ENCODE measurements at places on chromosomes 5 and 9.

- DNase-seq: no peak
Measured at GRCh38 chr5:160959804-160960203, 107.8 kb upstream of the ATP10B start.

DNA sequence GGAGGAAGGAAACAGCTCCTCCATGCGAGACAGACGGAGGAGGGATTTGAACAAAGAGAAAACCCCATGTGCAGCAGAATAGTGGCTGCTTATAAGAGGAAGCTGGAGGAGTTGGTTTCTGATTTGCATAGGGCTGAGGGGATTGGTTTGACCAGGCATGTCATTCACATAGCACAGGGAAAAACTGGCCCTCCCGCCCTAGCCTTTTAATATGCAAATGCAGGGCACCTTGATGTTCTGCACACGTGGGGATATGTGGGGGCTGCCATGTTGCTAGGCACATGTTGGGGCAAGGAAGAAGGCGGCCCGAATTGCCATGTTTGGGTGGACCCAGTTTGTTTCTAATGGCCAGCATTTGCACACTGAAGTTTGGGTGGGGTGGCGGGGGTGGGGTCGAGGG is 42.2 kb downstream of the OSMR start:
- no peak for DNase-seq

- DNase-seq: peak; percentile 77
Measured at GRCh38 chr9:13787234-13787833, 507.8 kb upstream of the MPDZ start.

DNA sequence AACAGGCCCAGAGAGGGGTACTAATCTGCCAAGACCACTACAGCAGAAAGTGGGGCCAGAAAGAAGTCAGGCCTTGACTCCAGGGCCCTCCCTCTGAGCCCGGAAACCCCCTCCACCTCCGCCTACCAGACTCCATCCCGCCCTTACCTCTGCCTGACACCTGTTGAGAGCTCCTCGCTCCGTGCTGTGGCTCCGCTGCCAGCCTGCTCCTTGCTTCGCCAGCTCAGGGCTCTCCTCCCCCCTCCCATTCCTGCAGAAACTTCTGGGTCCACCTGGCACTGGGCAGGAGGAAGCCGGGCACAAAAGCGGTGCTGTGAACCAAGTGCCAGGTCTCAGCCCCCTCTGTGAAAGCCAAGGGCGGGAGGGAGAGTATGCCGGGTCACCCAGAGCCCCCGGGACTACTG is 6.4 kb upstream of the ST6GALNAC6 start:
- DNase-seq: peak; percentile 19

- DNase-seq: no peak
Measured at GRCh38 chr5:10700516-10700915, 60.5 kb downstream of the DAP start.

DNA sequence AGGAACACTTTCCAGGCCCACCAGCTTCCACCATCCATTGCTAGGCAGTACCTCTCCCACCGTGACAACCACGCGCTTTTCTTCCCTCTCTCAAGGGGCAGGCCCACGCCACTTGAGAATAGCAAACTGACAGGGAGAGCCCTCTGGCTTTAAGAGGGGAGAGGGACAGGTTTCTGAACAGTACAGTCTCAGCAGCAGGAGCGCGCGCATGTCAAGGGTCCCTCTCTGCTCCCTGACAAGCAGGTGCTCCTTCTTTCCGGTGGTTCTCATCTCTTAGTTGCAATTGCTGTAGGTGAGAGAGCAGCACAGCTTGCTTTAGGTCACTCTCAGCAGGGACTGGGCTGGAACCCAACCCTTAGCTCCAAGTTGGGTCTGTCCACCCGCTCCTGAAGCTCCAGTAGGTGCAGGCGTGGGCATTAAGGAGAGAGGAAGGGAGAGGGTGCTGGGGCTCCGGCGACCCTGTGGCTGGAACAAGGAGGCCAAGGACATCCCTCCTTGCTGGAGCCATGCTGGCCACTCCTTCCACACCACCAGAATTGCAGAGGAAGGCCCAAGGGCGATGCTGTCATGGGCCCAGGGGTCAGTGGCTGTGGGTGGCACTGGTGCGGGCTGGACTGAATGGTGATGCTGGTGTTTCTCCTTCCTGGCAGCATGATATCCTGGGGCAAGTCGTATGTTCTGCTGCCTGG is 9.0 kb upstream of the PHF2 start:
- DNase-seq: no peak

DNA sequence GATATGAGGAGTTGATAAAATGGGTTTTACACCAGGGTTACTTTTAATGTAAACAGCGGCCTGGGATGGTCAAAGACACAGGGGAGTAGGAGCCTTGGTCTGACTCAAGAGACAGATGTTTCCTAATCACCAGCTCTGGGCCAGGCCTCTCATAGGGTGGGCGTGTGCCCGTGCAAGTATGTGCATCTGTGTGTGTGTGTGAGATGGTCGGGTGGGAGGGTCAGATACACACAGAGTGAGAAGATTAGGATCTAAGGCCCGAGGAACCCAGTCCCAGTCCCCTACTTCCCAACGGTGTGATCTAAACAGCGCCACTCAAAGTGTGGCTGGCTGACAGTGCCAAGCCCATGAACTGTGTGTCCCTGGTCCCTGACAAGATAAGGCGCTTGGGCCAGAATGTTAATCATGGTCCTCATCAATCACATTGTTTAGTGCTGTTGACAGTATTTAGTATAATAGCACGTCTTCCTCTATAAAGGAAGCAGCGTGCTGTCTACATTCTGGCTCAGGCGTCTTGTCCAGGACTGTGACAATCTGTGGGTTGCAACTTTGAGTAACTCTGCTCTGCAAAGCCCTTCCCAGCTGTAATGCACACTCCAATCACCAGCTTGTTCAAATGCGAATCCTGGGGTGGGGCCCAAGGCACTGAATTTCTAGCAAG is 173.7 kb downstream of the DAB2IP start:
- no peak for DNase-seq

DNA sequence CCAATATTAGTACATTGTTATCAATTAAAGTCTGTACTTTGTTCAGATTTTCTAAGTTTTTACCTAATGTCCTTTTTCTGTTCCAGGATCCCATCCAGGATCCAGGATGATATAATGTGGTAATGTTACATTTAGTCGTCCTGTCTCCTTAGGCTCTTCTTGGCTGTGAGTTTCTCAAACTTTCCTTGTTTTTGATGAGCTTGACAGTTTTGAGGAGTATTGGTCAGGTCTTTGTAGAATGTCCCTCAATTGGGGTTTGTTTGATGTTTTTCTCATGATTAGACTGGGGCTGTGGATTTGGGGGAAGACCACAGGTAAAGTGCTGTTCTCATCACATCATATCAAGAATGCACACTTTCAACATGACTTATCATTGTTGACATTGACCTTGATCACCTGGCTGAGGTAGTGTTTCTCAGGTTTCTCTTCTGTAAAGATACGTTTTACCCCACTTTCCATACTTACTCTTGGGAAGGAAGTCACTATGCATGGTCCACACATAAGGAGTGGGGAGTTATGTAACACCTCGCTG is 9.6 kb downstream of the NDFIP1 start:
- no peak for DNase-seq

DNA sequence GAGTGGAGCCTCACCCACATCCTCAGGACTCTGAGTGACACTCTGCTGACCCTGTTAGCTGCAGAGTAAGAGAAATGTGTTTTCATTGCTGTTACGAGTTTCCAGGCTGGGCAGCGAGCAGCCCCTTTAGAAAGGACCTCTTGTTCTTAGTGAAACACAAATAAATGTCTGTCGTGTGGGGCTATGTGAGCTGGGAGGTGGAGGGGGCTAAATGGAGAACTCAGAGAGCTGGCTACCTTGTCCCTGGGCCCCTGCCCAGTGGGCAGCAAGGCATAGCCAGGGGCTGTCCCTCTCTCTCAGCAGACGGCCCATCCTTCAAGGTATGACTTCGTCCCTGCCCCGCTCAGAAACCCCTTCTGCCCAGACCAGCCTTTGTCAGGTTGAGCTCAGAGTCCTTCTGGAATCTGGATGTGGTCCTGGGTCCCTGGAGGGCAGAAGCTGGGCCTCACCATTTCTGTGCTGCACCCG is 10.2 kb downstream of the DCANP1 start:
- DNase-seq: peak; percentile 37

DNA sequence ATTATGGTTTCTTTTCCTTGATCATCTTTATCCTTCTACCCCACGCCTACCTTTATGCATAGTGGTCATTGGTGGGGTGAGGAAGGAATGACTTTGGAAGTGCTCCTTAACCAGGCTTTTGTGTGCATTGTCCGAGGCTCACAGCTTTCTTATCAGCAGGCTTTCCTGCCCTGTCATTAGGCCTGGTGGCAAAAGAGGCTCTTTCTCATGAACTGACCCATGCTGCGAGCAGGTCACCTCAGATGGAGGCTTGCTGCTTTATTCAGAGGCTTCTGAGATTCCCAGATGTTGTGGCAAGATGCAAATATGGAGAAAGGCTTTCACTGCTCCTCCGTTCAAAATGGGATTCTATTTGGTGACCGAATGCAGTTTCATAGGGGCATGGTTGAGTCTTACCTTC is 57.4 kb upstream of the DMRTA1 start:
- no peak for DNase-seq

DNA sequence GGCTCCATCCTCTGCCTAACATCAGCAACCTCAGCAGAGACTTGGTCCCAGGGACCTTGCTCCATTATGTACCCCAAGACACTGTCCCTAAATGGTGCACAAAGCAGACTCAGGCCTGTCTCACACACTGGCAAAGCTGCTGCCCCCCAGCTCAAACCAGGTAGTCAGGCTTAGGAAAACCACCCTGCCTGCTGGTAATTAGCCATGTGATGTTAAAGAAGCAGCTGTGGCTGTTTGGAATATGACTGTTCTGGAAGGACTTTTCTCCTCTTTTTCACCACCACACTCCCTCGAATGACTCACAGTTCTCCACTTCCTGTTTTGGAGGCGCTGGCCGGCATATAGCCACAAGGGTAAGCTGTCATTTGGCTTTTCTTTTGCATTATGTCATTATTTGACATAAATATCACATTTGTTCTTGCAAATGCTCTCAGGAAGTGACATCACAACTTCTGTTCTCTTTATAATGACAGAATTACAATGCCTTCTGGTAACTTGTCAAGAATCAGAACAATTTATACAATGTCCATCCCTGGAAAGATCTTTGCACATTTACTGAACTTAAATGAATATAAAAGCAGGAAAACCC is 113.9 kb downstream of the SUSD1 start:
- DNase-seq: peak; percentile 89

DNA sequence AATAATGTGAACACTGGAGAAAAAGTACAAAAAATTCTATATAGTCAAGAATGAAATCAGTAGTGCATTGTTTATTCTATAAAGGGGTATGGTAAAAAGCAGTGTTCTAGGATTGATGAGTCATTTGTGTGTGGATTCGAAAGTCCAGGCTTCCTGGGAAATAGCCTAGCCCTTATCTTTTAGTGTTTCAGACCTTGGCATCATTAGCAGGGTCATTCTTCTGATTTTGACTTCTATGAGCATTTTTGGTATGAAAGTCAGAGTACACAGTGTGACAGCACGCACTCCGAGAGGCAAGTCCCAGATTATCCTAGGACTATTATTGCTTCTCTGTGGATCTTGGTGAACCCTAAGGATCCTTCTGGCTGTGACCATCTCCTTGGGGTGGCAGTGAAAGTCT is 16.9 kb downstream of the PCSK5 start:
- no peak for DNase-seq

- no peak for DNase-seq
Measured at GRCh38 chr9:113398796-113399195, 2.3 kb downstream of the ALAD start.

- DNase-seq: no peak
Measured at GRCh38 chr5:90293931-90294330, 115.6 kb downstream of the CETN3 start.

DNA sequence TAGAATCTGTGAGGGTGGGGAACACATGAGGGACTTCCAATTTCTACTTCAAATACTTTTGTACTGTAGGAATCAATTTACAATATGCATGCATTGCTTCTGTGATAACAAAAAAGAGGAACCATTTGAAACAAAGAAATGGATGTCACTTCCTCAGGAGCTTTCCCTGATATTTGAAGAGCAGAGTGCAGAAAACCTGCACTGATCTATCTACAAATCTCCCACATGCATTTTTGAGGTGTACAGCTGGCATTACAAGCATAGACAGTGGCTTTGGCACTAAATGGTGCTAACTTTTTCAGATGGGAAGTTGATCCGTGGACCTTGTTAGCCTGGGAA is 27.7 kb downstream of the YIPF5 start:
- DNase-seq: no peak

DNA sequence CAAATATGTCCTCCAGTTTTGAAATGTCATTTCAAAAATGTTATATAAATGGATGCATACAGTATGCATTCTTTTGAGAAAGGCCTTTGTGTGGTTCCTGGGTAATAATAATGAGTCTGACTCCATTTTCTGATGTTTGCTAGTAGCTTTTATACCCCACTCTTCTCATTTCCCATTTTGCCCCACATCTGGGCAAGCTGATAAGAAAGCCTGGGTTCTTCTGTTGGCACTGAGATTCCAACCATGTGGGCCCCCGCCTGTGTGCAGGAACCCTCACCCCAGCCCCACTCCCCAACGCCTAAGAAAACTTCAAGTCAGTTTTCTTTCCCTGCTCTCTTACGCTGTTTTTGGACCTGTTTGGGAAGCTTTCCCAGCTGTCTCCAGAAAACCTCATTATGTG is 89.4 kb downstream of the SNX18 start:
- no peak for DNase-seq

DNA sequence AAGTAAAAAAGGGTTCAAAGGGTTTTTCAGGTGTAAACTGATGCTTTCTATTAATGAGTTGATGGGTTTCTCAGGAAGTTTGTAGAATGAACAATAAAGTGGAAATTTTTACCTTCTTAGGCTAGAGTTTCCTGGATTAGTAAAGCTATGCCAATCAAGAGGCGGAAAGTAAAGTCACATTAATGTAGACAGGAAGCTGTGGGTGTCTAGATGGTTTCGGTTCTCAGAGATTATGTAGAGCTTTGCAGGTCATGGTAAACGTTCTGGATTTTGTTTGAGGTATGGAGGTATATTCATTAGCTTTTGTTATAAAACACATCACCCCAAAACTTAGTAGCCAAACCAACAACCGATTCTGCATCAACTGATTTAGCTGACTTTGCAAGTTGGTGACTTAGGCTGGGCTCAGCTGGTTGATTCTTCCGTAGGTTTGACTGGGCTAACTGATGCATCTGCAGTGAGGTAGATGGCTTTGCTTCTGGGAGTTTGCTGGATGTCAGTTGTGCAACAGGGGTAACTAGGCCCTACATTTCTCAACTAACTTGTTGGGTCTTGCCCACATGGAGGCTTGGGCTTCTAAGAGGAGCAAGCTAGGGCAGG is 273.8 kb downstream of the MSX2 start:
- DNase-seq: no peak

DNA sequence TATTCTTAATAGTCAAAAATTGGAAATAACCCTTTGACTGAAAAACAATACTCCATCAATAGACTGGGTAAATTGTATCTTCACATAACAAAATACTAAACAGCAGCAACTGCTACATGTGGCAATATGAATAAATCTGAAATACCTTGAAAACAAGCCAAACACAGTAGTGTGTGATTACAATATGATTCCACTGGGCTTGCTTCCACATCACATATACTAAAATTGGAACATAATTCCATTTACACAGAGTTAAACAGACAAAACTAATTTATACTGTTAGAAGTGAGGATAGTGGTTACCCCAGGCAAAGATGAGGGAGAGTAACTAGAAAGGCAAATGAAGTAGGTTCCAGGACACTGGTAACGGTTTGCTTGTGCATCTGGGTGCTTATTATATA is 20.4 kb downstream of the FNIP1 start:
- DNase-seq: no peak
